ENCODE measurements at places on chromosomes 7 and 10. TPM values are rescaled to one million over a fixed set of nuclear protein-coding genes. Genes with fewer than 3 reads are reported as not detected.
A peak's percentile ranks its signal among the peaks of the same experiment; 100 is the strongest.

GRCh38 chr10:17409170-17409733, 45.1 kb downstream of the ST8SIA6 start:
- no peak overlapping the region for H3K27ac ChIP-seq
- H3K36me3 ChIP-seq: no peaks in the 10 kb centered on the region
- H3K4me1 ChIP-seq: no peaks in the 10 kb centered on the region

DNA sequence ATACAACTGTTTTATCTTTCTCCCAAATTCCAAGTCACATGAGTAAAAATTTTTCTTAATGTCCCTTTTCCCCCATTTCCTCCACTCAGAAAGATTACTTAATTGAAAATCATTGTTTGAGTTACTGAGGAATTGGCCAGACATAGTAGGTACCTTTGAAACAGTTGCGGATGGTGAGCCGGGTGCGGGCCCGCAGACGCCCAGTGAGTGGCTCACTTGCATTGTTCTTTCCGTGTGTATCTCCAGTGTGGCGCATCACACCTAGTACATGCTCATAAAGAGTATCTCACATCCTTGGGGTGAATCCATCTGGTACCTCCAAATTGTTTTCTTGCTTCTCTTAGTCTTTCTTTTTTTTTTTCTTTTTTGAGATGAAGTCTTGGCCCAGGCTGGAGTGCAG, 14.3 kb downstream of the TRRAP start:
- H3K27me3 ChIP-seq: no peaks in the 10 kb centered on the region
- no peaks in the 10 kb centered on the region for H3K4me1 ChIP-seq
- H3K4me3 ChIP-seq: no peak overlapping the region
- H3K36me3 ChIP-seq: peaks cover 97% of the 10 kb centered on the region
- DNase-seq: no peak

GRCh38 chr7:53151496-53151895, 116.1 kb downstream of the POM121L12 start:
- no peaks in the 10 kb centered on the region for H3K27me3 ChIP-seq
- H3K4me3 ChIP-seq: no peak overlapping the region
- H3K36me3 ChIP-seq: no peaks in the 10 kb centered on the region

- H3K27me3 ChIP-seq: no peaks in the 10 kb centered on the region
- no peak for DNase-seq
- peak overlapping the region; percentile 77 for H3K27ac ChIP-seq
- H3K4me3 ChIP-seq: no peak overlapping the region
- peaks cover 26% of the 10 kb centered on the region for H3K4me1 ChIP-seq
These were observed 67.6 kb downstream of the TACC2 start for GRCh38 chr10:122056431-122057094.

DNA sequence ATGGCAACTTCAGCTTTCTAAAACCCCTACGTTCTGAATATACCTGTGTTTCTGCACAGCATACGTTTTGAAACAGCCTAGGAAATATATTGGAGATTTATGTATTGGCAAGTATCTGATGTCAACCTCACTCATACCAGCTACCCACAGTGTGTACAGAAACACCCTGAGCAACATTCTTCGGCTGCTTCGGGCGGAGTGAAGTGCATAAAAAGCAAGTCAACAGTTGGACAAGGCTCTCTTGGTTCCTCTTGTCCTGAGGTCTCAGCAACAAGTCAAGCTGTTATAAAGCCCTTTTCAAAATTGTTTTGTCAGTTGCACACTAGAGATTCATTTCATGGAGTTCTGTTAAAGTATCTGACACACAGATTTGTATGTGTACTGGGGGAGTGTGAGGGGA, 40.0 kb upstream of the PAPSS2 start:
- H3K4me3 ChIP-seq: no peak overlapping the region
- DNase-seq: no peak
- no peaks in the 10 kb centered on the region for H3K4me1 ChIP-seq
- peaks cover 12% of the 10 kb centered on the region for H3K27me3 ChIP-seq
- no peaks in the 10 kb centered on the region for H3K36me3 ChIP-seq

DNA sequence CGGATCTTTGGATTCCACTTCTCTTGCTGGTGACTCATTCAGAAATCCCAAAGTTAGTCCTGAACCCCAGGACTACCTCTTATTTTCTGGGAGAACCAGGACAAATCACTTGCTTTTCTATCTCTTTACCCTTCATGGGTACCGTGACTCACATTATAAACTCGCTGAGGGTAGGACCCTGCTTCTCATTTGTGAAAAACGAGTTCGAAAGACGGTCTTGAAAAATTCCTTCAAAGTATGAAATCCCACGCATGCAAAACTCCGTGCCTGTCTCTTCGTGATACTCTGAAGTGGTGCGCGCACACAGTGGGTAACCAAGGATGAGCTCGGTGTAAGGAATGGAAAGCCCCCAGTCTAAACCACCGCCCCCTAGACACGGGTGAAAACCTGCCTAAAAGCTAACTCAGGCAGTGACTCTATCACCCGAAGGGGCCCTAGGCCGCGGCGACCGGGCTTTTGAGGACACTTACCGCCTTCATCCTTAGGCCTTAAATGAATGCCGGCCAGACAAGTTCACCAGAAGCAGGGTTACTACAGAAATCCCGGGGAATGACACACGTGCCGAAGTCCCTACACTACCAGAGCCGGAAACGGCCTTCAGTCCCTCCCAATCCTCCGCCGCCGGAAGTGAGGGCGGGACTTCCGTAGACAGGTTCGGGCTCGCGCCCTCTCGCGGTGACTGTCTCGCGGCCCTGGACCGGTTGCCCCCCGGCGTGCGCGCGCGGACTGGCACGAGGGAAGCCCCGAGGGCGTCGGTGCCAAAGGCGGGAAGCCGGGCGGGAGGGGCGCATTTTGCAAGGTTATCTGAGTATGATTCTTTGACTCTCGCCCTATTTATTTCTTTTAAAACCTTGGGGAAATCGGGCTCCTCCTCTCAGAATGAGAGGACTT, at the start of gene NOC3L:
Gene NOC3L (minus strand): TSS at position 580 of the 891 bp plus-strand sequence. CDS start 101 bp downstream, at position 479.
- peak within 1 kb of the TSS; percentile 90 for H3K27ac ChIP-seq
- DNase-seq: peak; percentile 98
- no peaks in the 10 kb centered on the region for H3K27me3 ChIP-seq
- peak within 1 kb of the TSS; percentile 87 for H3K4me3 ChIP-seq
- H3K36me3 ChIP-seq: peaks cover 3% of the 10 kb centered on the region

HELLS gene
- 0.37 TPM for total RNA-seq

MUC12 gene
- not detected for total RNA-seq

DNA sequence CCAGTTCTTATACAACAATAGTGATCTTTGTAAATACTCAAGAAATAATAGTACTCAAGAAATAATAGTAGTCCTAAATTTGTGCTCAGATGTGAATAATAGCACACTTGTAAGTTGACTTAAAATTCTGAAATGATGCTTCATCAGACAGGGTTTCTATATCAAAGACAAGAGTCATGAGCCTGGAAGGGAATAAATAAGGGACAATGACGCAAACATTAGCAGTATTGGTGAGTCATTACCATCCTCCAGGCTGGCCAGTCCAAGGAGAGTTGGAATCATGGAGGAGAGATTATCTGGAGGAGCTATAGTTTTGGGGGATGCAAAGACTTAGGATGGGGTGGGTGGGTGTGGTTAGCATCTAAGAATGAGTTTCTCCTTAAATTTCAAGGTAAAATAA, 6.1 kb upstream of the SH3PXD2A start:
- no peak overlapping the region for H3K4me3 ChIP-seq
- no peak for DNase-seq
- no peaks in the 10 kb centered on the region for H3K27me3 ChIP-seq
- H3K36me3 ChIP-seq: no peaks in the 10 kb centered on the region

HECW1 gene
- 2.8 TPM for total RNA-seq

- no peak overlapping the region for H3K27ac ChIP-seq
- no peaks in the 10 kb centered on the region for H3K36me3 ChIP-seq
- H3K4me3 ChIP-seq: no peak overlapping the region
- DNase-seq: no peak
These were observed 528.6 kb upstream of the CELF2 start for GRCh38 chr10:10489076-10489475.

GRCh38 chr7:68984306-68984705, 614.0 kb upstream of the AUTS2 start:
- no peaks in the 10 kb centered on the region for H3K36me3 ChIP-seq
- no peaks in the 10 kb centered on the region for H3K27me3 ChIP-seq
- H3K4me1 ChIP-seq: no peaks in the 10 kb centered on the region
- H3K27ac ChIP-seq: no peak overlapping the region

GRCh38 chr7:69754476-69754875, 156.2 kb downstream of the AUTS2 start:
- H3K4me3 ChIP-seq: no peak overlapping the region
- no peak for DNase-seq
- no peaks in the 10 kb centered on the region for H3K27me3 ChIP-seq
- H3K36me3 ChIP-seq: no peaks in the 10 kb centered on the region
- peaks cover 4% of the 10 kb centered on the region for H3K4me1 ChIP-seq

BMPR1A gene
- 28.9 TPM for total RNA-seq

GRCh38 chr10:61284222-61284890, 168.8 kb downstream of the TMEM26 start:
- no peaks in the 10 kb centered on the region for H3K36me3 ChIP-seq
- no peak for DNase-seq
- peak overlapping the region; percentile 29 for H3K4me3 ChIP-seq
- H3K4me1 ChIP-seq: peaks cover 6% of the 10 kb centered on the region
- H3K27ac ChIP-seq: peak overlapping the region; percentile 20
- H3K27me3 ChIP-seq: no peaks in the 10 kb centered on the region

SPRN gene
- total RNA-seq: not detected

- H3K27me3 ChIP-seq: no peaks in the 10 kb centered on the region
- no peaks in the 10 kb centered on the region for H3K36me3 ChIP-seq
- H3K4me3 ChIP-seq: peak overlapping the region; percentile 86
- H3K27ac ChIP-seq: peak overlapping the region; percentile 98
These were observed 134.5 kb downstream of the NRBF2 start for GRCh38 chr10:63267414-63268148.

HOXA3 gene
- 4.7 TPM for total RNA-seq

DNA sequence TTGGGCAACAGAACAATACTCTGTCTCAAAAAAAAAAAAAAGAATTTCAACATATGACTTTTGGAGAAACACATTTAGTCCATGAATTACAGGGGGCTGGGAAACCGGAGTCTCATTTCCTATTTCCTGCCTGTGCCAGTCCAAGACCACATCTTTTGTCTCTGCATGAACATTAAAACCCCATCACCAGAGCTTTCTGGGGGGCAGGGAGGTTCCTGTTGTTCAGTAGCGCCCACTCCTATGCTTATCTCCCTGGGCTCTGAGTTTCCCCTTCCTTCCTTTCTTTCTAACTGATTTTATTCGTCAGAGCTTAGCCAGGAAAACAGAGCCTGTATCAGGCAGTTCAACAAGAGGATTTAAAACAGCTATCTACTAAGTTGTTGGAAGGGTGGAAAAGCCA, 119.3 kb downstream of the CALN1 start:
- no peaks in the 10 kb centered on the region for H3K4me1 ChIP-seq
- H3K27me3 ChIP-seq: no peaks in the 10 kb centered on the region
- H3K27ac ChIP-seq: no peak overlapping the region
- DNase-seq: no peak

- no peak overlapping the region for H3K4me3 ChIP-seq
- H3K36me3 ChIP-seq: no peaks in the 10 kb centered on the region
- H3K4me1 ChIP-seq: no peaks in the 10 kb centered on the region
- no peak overlapping the region for H3K27ac ChIP-seq
These were observed 449.1 kb downstream of the XPNPEP1 start for GRCh38 chr10:109474261-109474660.

CRHR2 gene
- 1.3 TPM for total RNA-seq

DNA sequence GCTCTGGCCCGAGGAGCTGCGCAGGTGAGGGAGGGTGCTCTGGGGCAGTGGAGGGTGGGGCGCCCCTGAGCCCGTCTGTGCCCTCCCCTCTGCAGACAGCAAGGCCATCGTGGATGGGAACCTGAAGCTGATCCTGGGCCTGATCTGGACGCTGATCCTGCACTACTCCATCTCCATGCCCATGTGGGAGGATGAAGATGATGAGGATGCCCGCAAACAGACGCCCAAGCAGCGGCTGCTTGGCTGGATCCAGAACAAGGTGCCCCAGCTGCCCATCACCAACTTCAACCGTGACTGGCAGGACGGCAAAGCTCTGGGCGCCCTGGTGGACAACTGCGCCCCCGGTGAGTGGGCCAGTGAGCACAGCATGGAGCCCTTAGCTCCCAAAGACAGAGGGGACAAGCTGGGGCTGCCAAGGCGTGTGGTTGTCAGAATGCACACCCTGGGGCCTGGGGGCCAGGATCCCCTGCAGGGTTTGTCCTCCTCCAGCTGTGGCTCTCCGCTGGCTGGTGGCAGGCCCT, 5.1 kb downstream of the FLNC start:
- H3K4me3 ChIP-seq: peak overlapping the region; percentile 89
- peaks cover 94% of the 10 kb centered on the region for H3K36me3 ChIP-seq
- H3K4me1 ChIP-seq: peaks cover 50% of the 10 kb centered on the region
- H3K27me3 ChIP-seq: no peaks in the 10 kb centered on the region

CYP2C19 gene
- not detected for total RNA-seq

SPOCK2 gene
- total RNA-seq: 1.8 TPM

DNA sequence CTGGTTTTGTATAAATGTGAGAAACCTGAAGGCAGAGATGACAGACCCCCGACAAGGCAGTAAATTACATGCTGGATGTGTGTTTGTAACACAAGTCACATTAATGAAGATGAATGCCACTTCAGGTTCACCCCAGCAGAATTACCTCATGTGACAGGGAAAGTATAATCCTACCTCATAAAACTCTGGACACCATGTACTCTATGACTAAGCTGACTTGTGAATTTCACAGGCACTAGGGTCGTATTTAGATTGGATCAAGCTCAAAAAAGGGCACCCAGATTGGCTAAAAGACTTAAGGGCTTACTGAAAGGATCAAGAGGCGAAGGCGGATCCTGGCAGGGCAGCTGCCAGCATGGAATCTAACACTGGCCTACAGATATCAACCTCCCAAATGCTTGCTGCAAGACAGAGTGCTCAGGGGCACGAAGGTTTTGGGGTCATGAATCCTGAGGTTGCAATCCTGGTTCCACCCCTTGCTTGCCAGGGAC, 161.4 kb downstream of the PIP4K2A start:
- no peak overlapping the region for H3K4me3 ChIP-seq

C10orf105 gene
- not detected for total RNA-seq

NYAP1 gene
- total RNA-seq: 0.32 TPM

TRPV6 gene
- total RNA-seq: not detected

GRCh38 chr10:21727452-21728168, 193.6 kb downstream of the MLLT10 start:
- peaks cover 6% of the 10 kb centered on the region for H3K4me1 ChIP-seq
- H3K4me3 ChIP-seq: no peak overlapping the region
- no peaks in the 10 kb centered on the region for H3K27me3 ChIP-seq
- H3K27ac ChIP-seq: no peak overlapping the region
- H3K36me3 ChIP-seq: peaks cover 20% of the 10 kb centered on the region
- DNase-seq: no peak

FAM171A1 gene
- 6.7 TPM for total RNA-seq

GRCh38 chr7:150778738-150779301, 21.3 kb downstream of the TMEM176B start:
- DNase-seq: peak; percentile 77
- H3K4me1 ChIP-seq: no peaks in the 10 kb centered on the region
- H3K27ac ChIP-seq: no peak overlapping the region
- H3K36me3 ChIP-seq: no peaks in the 10 kb centered on the region

DNA sequence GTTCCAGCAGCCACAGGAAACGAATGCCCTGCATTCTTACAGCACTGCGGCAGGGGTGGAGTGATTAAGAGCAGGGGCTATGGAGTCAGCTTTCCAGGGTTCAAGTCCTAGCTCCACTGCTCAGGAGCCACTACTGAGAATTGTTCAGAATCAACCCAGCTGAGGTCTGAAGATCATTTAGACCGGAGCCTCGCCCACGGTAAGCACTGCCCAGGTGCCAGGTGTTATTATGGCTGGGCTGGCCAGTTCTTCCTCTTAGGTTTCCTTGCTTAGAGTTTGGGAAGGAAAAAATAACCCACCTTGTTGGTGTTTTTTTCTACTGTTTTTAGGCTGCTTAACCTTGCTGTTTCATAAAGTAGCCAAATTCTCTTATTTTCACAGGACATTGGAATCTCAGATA, 4.8 kb upstream of the FIGNL1 start:
- H3K27ac ChIP-seq: no peak overlapping the region
- DNase-seq: no peak
- H3K4me1 ChIP-seq: no peaks in the 10 kb centered on the region

Data from psoas muscle (tissue), 8 donors.